ENCODE measurements at places on chromosomes 2 and 18.

- no peak for DNase-seq
Observed at GRCh38 chr2:100321179-100321865, 979 bp downstream of the LONRF2 start.

DNA sequence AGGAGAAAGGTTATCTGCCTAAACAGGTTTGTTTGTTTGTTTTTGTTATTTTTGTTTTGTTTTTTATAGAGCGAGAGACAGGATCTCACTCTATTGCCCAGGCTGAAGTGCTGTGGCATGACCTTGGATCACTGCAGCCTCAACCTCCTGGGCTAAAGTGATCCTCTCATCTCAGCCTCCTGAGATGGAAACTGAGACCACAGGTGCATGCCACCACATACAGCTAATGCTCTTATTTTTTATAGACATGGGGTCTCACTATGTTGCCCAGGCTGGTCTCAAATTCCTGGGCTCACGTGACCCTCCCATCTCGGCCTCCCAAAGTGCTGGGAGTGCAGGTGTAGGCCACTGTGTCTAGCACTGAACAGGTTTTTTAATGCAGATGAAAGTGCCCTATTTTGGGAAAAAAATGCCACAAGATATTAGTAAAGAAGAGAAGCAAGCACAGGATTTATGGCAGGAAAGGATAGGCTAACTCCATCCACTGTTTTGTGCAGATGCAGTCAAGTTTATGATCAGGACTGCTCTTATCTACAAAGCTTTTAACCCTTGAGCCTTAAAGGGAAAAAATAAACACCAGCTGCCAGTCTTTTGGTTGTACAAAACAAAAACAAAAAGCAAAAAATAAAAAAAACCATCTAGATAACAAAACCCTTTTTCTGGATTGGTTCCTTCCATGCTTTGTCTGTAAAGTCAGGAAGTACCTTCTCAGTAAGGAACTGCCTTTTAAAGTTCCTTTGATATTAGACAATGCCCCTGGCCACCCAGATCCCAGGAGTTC lies 29.4 kb downstream of the MAP4K3 start:
- DNase-seq = no peak

DNA sequence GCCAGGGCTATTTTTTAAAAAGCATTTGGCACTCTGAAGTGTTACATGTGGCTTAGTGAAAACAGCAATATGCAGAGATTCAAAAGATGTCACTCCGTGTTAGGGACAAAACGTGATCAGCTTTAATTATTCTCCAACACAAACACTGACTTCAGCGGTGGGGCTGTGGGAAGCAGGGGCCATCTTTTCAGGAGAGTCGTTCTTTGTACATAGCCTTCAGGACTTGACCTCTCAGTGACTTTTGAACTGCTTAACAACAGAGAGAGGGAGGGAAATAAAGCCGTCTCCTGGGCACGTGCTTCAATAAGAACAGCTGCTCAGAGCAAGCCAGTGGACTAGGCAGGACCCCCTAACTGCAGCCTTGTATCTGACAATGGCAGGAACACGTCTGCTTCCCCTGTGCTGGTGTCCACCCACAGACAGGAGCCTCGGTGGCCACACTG lies 95.0 kb upstream of the HDAC4 start:
- no peak for DNase-seq

DNA sequence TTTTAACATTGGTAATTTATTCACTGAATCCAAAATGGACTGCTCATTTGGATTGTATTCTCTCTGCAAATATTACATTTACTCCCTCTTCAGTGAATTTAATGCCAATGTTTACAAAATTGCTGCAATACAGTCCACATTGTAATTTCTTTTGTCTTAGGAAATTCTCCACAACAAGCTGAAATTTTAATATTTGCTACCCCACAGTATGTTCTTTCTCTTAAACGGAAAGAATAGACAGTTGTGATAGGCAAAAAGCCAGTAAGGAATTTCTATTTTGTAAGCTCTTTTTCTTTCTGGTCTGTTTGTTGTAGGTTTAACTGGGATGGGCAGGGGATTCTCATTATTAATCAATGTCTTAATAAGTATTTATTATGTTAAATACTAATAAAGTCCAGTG lies 92.0 kb downstream of the CSRNP3 start:
- no peak for DNase-seq

- no peak for DNase-seq
Observed at GRCh38 chr2:64401529-64401880, 52.5 kb upstream of the LGALSL start.

DNA sequence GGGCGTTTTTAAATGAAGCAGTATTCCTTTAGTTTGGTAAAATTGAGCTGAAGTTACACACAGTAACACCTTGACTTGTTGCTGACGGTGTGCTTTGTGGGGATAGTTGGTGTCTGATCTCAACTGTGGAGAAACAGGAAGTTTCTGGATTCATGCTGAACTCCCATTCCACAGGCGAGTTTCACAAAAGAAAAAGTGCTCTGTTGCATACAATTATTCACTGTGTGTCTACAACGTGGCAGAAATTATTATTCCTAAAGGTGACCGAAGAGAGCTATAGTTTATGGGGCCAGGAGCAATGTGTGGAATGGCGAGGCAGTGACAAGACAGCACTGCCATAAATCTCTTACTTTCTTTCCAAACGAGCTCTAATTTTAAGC lies 463 bp upstream of the CABYR start:
- DNase-seq = no peak

GRCh38 chr2:151306621-151307020 lies 17.2 kb upstream of the NMI start:
- DNase-seq = peak; percentile 56

DNA sequence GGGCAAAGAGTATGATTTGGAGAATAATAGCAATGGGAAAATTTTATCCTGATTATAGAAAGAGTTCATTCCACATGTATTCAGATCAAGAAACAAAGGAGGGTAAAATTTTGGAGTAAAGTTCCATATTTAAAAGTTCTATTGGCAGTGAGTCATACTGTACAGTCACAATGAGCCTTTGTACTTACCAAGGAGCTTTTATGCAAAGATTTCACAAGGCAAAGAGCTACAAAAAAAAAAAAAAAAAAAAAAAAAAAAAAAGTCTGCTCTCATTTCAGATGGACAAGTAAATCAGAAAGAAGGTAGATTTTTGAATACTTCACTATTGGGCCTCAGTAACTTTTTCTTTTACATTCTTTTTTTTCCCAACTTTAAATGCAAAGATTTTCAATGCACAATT lies 1802.2 kb upstream of the PIK3C3 start:
- DNase-seq = no peak

DNA sequence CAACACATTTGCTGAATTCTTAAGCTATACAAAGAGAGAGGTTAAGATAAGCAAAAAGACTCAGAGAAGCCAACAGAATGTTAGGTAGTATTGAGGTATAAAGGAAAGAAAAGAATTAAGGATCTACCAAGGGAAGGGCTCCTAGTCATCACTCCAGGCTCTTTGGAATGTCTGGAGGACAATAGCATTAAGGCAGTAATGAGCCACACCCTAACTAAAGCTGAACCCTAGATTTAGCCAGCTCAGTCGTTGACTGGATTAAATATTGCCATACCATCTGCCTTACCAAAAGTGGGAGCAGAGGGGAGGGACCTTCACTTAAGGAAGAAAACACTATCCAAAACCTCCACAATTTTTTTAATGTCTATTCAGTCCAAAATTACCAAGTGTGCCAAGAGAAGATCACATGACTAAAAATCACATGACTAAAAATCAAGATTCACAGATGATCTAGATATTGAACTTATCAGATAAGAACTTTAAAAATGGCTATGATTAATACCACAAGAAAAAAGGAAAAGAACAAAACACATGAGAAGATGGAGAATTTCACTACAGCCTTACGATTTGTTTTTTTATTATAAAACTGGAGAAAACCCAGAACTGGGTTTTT lies 59.7 kb downstream of the EXOC6B start:
- no peak for DNase-seq

GRCh38 chr2:27803046-27803445 lies 31.5 kb downstream of the MRPL33 start:
- no peak for DNase-seq

DNA sequence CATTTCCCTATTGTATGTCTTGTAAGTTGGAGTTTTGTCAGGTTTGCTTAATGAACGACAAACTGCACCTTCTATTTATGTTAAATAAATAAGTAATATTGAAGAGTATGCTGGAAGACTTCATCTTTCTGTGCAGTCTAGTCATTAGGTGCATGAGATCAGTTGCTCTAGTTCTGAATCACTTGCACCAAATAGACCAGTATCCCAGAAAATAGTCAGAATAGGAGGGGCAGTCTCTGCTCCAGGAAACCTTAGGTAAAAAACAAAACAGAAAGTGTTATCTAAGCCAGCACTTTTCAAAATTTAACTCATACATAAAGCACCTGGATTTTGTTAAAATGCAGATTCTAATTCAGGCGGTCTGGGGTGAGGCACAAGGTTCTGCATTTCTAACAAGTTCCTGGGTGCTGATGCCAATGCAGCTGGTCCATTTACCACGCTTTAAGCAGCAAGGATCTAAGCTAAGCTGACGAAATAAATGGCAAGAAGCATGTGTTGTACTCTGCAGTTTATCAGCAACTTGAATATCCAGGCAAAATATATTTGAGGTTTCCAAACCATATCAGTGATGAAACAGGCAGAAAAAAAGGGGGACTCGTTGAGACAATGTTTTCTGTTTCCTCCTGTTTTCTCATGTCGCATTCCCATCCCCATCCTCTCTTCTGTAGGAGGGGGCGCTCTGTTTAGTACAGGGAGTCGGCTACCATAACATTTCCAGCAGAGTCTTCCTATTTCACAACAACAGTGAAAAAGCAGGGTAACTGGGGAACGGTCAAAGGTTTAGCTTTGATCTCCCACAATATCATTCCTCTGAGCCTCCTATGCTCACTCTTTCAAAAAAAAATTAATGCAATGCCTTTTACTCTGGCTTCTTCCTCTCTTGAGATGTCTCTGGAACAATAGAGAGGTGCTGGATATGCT lies 106.4 kb downstream of the MBD2 start:
- DNase-seq = no peak

DNA sequence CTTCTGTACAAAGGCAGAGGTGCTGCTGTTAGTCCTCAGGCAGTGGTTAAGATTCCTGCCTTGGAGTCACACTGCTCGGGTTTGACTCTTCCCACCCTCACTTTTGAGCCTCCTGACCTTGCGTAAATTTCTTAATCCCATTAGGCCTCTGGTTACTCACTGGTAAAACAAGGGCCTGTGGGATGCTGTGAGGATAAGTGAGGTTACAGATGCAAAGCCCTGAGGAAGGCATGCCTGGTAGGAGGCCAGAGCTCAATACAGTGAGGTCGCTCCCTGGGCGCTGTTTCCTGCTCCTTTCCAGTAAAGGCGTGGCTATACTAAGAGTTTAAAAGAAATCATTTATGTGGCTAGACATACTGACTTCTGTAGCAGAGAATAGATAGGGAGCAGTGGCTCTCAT lies 127.5 kb upstream of the TMEM200C start:
- no peak for DNase-seq

GRCh38 chr18:69213842-69214241 lies 186.8 kb upstream of the DOK6 start:
- DNase-seq = no peak

- DNase-seq = no peak
Observed at GRCh38 chr2:179446476-179447141, 182.0 kb upstream of the SESTD1 start.

DNA sequence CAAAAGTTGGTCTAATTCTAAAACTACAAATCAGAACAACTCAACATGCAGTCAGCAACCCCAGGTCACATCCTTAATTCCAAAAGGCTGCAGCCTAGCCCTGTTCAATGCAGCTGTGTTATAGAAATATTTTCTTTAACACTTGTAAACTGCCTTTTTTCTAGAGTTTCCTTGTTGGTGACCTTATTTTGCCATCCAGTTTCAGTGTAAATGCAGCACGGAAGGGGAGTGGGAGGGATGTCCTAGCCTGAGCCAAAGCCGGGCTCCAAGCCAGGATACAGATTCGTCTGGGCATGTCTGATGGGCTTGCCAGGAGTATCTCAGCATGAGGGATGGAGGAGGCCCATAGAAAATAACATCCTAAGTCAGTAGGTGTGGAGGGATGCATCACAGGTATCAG lies 17.7 kb upstream of the SP3 start:
- DNase-seq = no peak

GRCh38 chr2:37829202-37829601 lies 95.9 kb upstream of the RMDN2 start:
- peak; percentile 98 for DNase-seq

All from AG04449 (cell line).